Aorta (tissue), 5 donors: ENCODE measurements at places on chromosomes 1 and 21.

DNA sequence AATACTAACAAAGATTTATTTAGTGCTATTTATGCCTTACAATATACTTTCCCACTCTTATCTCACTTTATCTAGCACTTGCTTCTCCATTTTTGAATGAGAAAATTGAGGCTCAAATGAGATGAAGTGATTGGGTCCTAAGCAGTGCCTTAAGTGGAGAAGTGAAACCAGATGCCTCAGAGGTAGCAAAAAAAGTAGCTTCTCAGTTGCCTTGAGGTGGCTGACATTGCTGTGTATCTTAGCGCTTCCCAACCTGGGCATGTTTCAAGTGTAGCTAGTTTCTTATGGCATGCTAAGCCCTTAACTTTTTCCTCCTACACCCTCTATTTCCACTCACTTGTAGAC, 390.4 kb downstream of the OMA1 start:
- no peak for DNase-seq

GRCh38 chr1:160238408-160238807, 23.9 kb downstream of the DCAF8 start:
- no peak for DNase-seq

- DNase-seq = no peak
These were observed 191.0 kb downstream of the TPR start for GRCh38 chr1:186183970-186184628.

GRCh38 chr1:188904201-188904600, 1573.5 kb downstream of the BRINP3 start:
- DNase-seq = no peak

DNA sequence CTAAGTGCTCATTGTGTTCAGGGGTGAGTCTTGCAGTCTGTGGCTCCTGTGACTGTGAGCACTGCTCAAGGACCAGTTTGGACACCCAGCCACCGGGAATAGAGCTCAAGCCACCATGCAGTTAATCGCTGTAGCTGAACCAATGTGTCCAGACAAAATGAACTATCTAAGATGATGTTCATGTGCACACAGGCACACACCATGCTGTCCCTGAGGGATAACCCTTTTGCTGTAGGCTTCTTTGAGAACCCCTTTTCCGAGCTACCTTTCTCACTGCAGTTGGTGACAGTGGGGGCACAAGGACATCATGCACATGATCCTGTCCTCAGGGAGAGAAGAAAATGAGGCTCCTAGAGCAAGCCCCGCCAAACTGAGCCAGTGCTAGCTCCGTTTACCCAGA, 50.6 kb upstream of the CTBS start:
- DNase-seq = no peak

DNA sequence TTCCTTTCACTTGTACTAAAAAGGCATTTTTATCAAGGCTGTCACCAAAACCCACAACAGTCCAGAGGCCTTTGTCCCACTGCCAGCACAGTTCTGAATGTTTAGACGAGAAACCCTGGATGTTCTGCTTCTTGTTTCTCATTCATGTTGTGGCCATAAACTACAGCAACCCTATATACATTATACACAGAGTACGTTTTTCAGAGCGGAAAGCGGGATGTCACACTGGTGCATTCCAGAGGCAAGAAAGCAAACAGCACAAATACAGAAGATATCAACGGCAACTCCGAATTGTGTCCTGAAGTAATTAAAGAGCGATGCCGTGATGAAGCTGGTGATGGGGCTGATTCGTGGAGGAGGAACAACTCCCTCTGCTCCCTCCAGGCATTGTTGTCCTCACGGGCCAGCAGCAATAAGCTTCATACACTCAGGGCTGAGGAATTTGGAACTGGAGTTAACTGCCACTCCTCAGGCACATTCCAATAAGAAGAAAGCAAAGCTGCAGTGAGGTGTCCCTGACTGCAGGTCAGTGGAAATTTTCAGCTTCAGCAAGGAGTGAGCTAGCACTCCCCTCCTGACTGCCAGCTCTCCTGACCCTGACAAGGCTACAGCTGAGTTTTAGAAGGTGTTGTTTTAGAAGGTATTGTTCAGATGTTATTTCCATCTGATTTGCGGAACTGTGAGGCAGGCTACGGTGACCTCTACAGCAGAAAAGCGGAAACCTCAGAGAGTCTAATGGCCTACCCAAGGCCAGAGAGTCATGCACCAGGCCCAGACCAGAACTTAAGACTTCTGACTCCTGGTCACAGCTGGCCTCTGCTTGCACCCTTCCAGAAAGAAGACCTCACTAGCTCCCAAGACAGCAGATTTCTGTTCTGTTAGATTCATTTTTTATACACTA, 149.0 kb downstream of the TGFBR3 start:
- DNase-seq = no peak

- no peak for DNase-seq
These were observed 599 bp downstream of the MRPL24 start for GRCh38 chr1:156740237-156740740.

GRCh38 chr1:92739669-92740524, 45.0 kb downstream of the EVI5 start:
- no peak for DNase-seq

- DNase-seq = no peak
These were observed at the start of gene PAPPA2 for GRCh38 chr1:176462674-176463378. Gene PAPPA2 (plus strand): TSS chr1:176463175. CDS start chr1:176556323, 93,148 bp downstream.

DNA sequence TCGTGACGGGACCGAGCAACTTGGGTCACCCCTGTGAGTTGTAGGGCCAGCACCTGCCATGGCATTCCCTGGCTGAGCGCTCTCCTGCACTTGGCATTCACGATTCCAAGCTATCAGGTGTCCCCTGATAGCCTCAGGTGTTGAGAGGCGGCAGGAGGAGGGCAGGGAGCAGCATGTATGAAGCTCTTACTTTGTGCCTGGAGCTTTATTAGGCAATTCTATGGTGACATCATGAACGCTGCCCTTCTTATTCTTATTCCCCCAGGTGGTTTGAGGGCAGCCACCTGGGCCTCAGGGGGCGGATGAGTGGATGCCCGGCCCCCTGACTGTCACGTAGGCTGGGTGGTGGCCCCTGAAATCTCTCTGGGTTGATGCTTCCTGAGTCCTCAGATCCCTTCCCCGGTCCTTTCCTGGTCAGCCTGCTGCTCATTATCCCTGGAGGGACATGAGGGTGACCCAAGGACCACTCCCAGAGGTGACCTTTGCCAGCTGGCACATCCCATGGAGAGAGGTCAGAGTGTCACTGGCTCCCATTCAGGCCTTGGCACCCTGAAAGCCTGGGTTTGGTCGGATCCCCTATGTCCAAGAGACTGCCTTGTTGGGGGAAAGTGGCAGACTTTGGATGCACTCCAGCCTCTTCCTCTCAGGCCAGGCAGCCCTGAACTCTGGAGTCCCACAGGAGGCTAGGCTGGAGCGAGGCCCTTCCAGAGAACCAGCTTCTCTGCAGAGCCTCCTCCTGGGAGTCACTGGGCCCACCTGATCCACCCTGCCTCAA, 51.9 kb downstream of the SPSB1 start:
- no peak for DNase-seq

DNA sequence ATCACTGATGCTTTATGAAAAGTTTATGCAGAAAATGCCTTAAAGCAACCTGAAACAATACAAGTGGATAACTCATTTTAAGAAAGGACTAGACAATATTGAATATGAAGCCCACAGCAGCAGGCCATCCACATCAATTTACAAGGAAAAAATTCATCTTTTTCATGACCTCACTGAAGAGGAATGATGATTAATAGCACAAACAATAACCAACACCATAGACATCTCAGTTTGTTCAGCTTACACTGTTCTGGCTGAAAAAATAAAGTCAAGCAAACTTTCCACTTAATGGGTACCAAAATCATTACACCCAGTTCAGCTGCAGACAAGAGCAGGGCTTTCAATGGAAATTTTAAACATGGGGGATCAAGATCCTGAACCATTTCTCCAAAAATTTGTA, 380.6 kb upstream of the NEGR1 start:
- DNase-seq = no peak

DNA sequence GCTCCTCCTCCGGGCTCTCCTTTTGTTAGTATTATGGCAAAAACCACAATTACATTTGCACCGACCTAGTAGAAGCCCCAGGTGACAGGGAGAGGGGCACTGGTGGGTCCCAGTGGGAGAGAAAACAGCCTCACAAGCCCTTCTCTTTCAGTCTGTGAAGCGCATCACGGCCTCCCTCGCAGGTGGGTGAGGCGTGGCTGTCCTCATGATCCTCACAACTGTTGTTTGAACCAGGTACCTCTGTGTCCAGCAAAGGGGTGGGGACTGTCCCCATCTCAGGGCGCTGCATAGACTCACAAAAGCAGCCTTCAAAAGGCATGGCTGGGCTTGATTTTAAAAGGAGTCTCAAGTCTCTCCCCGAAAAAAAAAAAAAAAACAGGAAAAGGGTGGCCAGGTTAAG, 7.9 kb upstream of the C2CD2 start:
- no peak for DNase-seq

GRCh38 chr1:216113181-216113580, 310.1 kb downstream of the USH2A start:
- no peak for DNase-seq

GRCh38 chr1:11027316-11027715, 14.9 kb downstream of the TARDBP start:
- no peak for DNase-seq

- DNase-seq = no peak
These were observed 74.8 kb upstream of the ATP1B1 start for GRCh38 chr1:169031566-169032224.

GRCh38 chr1:201689647-201690046, 139.3 kb upstream of the IPO9 start:
- no peak for DNase-seq

GRCh38 chr1:195766709-195767108, 841.5 kb downstream of the KCNT2 start:
- DNase-seq = no peak

DNA sequence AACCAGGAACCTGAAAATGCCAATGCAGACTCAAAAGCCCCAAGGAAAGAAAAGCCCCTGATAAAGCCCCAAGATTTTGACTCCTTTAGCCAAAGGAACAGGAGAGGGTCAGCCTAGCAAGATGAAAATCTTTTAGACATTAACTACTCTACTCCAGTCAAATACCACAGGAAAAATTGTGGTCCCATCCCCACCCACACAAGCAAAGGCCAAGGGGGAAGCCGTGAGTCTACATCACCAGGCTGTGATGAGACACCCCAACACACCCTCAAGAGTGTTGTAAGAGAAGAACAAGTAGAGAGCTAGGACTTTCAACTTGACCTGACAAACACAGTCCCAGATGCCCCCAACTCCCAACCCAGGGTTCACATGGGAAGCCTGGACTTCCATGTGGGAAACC, 192.8 kb upstream of the NR5A2 start:
- no peak for DNase-seq

DNA sequence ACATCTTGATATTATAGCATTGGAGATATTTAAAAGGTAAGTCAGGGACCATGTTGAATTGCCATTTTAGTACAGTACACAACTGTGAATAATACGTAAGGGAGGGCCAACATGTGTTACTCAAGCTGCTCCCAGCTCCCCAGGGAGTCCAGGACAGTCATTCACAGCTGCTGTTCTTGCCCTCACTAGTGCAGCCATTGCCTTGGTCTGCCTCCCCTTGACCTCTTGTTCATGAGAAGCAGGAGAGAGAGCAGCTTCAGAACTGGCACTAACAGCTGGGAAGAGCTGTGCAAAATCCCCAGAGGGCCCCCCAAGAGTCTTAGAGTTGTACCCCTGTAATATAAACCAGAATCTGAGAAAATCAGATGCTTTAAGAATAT, 16.4 kb downstream of the TCEANC2 start:
- DNase-seq = no peak

GRCh38 chr1:209728466-209728865, 23.8 kb downstream of the HSD11B1 start:
- DNase-seq = no peak

DNA sequence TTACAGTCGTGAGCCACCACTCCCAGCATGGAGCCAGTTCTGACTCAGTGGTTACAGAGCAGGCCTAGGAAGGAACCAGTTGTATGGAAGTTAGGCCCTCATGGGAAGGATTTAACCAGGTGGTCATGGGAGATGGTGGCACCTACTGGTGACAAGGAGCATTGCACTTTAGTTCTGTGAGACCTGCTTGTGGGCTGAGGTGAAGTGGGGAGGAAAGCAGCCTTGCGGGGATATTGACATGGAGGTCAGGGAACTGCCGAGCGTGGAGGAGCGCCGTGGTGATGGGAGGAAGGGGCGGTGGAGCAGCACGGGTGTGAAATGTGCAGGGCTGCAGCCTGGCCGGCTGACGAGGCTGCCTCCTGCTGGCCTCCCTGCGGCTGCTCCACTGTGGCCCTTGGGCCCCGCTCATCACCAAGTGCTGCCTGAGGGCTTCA, 100.4 kb downstream of the GALNT2 start:
- DNase-seq = no peak

DNA sequence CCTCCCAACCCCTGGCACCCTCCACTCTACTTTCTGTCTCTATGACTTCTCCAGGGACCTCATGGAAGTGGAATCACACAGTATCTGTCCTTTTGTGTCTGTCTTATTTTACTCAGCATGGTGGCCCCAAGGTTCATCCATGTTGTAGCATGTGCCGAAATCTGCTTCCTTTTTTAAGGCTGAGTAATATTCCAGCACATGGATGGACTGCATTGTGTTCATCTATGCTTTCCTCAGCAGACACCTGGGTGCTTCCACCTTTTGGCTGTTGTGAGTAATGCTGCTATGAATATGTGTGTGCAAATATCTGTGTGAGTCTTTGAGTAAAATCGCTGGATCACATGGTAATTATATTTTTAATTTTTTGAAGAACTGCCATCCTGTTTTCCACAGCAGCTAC, 1.6 kb upstream of the PFKL start:
- no peak for DNase-seq

GRCh38 chr1:60540141-60540540, 466.6 kb upstream of the C1orf87 start:
- DNase-seq = no peak

GRCh38 chr1:226627050-226627755, 78.6 kb downstream of the STUM start:
- peak; percentile 32 for DNase-seq

- no peak for DNase-seq
These were observed 51.4 kb upstream of the LRIG2 start for GRCh38 chr1:113021430-113022085.

DNA sequence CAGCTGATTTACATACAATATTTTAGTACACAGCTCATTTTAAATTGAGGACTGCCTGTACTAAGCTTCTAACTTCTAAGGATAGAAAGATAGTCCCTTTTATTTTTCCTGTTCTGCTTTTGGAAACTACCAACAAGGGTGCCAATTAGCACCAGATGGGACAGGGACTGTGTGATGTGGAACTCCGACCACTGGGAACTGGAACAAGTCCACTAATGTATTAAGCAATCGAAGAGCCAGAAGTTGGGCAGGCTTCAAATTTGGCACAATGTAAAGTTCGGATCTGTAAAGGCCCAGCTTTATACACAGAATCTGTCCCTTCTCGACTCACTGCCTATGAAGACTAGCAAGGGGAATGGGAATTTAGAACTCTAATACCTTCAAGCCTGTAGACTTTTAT, 149.3 kb downstream of the ZC3H11B start:
- no peak for DNase-seq

- no peak for DNase-seq
These were observed 74.5 kb upstream of the COL24A1 start for GRCh38 chr1:86231076-86231475.

- DNase-seq = no peak
These were observed 51.8 kb downstream of the KCNJ15 start for GRCh38 chr21:38308532-38309119.
